Type B pancreatic cell (in vitro differentiated cells): ENCODE measurements at places on chromosomes 1 and 21. TPM values are rescaled to one million over a fixed set of nuclear protein-coding genes. Genes with fewer than 3 reads are reported as not detected.
A peak's percentile ranks its signal among the peaks of the same experiment; 100 is the strongest.

DNA sequence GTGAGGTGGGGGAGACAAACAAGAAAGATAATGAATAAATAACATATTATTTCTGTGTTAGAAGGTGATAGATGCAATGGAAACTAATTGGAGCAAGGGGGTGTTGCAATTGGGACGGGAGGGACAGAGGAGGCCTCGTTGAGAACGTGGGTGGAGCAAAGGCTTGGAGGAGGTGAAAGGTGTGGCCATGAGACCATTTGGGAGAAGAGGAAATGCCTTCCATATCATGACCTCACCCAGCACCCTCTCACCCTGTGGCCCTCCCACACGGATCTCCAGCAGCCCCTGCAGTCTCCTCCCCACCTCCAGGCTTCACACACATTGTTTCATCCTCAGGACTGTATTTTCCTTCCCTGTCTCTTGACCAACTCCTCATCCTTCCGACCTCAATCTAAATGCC, 85.3 kb upstream of the ARHGAP29 start:
- H3K36me3 ChIP-seq: no peaks in the 10 kb centered on the region
- H3K27ac ChIP-seq: no peak overlapping the region
- no peak for DNase-seq
- H3K27me3 ChIP-seq: no peaks in the 10 kb centered on the region
- peaks cover 69% of the 10 kb centered on the region for H3K4me1 ChIP-seq

GRCh38 chr1:229482511-229482910, 25.6 kb downstream of the NUP133 start:
- H3K36me3 ChIP-seq: peaks cover 35% of the 10 kb centered on the region
- no peaks in the 10 kb centered on the region for H3K27me3 ChIP-seq
- H3K4me1 ChIP-seq: no peaks in the 10 kb centered on the region
- H3K27ac ChIP-seq: no peak overlapping the region
- no peak overlapping the region for H3K4me3 ChIP-seq
- DNase-seq: no peak

- H3K36me3 ChIP-seq: peaks cover 17% of the 10 kb centered on the region
- H3K27me3 ChIP-seq: no peaks in the 10 kb centered on the region
- H3K4me1 ChIP-seq: peaks cover 20% of the 10 kb centered on the region
- peak overlapping the region; percentile 92 for H3K4me3 ChIP-seq
These were observed 546 bp downstream of the DONSON start for GRCh38 chr21:33587792-33588484.

GRCh38 chr1:12088607-12089006, 25.5 kb downstream of the TNFRSF8 start:
- H3K36me3 ChIP-seq: no peaks in the 10 kb centered on the region
- no peak for DNase-seq
- H3K27me3 ChIP-seq: peaks cover 11% of the 10 kb centered on the region
- no peak overlapping the region for H3K27ac ChIP-seq
- H3K4me1 ChIP-seq: no peaks in the 10 kb centered on the region

GRCh38 chr1:59669752-59670312, 144.9 kb upstream of the HOOK1 start:
- DNase-seq: no peak
- H3K27me3 ChIP-seq: no peaks in the 10 kb centered on the region

- no peak overlapping the region for H3K27ac ChIP-seq
- H3K27me3 ChIP-seq: peaks cover 90% of the 10 kb centered on the region
These were observed 2.8 kb upstream of the LRRC38 start for GRCh38 chr1:13516606-13517005.

- no peak for DNase-seq
- no peak overlapping the region for H3K27ac ChIP-seq
- H3K4me3 ChIP-seq: no peak overlapping the region
- peaks cover 3% of the 10 kb centered on the region for H3K27me3 ChIP-seq
- H3K36me3 ChIP-seq: peaks cover 12% of the 10 kb centered on the region
These were observed 44.9 kb downstream of the ROR1 start for GRCh38 chr1:63818567-63819325.

DNA sequence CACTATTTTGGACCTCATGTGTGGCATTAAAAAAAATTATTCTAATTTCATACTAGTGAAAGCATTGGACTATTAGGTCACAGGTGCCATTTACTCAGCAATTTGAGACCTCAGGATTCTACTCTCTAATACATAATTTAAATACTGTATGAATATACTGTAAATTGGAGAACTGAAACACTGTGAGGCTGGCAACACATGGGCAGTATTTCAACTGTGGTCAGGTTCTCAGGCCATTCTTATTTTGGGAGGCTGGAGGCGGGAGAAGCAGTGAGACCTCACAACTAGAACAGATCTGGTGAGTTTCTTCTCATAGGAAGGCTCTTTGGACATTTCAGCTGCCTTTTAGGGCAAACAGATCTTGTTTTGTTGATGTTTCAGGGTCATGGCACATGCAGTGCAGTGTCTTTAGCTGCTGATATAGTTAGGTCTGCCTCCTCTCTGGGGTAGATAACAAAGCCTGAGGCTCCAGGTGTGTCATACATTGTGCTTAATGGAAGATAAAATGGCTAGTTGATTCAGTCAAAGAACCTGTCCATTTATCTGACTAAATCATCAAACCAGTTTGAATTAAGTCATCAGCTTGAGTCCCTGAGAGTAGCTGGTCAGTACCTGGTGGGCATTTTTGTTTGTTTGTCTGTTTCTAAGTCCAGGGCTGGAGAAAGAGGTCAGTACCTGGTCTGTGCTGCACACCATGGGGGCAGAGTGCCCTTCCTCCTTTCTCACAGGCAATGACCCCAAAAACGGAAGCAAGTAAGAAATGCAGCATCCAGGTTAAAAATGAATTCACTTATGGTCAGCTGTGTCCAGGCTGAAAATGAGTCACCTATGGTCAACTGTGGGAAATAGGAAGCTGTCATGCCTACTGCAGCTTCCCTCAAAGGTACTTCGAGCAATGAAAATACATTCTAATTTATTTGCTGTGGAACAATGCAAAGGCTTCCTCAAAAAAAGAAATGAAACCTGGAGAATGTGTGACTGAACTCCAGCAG, 216.2 kb downstream of the SDCCAG8 start:
- no peak overlapping the region for H3K4me3 ChIP-seq
- no peak for DNase-seq
- no peak overlapping the region for H3K27ac ChIP-seq
- peaks cover 30% of the 10 kb centered on the region for H3K4me1 ChIP-seq

DNA sequence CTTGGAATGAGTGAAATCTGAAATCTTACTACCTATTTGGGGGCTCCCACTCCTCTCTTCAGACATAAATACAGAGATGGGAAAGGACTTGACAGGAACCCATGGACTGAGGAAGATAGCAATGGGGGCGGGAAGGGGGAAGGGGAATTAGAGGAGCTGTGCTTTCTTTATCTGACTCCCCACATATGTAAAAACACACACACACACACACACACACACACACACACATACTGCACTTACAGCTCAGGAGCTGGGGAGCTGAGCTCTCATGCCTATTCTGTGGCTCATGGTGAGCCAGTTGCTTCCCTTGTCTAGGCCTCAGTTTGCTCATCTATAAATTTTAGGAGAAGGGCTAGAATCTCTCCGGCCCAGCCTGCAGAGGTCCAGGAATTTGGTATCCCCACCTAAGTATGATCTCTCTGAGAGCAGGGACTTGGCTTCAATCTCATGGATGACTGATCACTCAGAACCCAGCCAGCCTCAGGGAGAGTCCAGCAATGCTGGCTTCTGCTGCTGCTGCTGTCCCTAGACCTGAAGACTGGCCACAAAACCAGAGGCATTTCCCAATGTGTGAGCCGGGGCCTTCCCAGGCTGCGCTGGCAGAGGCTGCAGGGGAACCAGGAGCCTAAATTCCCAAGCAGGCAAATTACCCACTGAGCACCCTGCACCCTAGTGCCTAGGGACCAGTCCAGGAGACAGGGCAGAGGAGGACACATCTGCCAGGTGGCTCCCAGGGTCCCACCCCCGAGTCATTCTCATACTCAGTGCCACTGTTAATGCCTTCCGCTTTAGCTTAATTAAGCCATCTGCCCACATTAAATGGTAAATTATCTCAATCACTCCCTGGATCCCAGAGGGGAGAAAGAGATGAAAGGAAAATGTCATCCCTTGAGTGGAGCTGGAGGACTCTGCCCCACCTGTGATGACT, 57.5 kb upstream of the RBM15 start:
- no peak overlapping the region for H3K27ac ChIP-seq
- peaks cover 20% of the 10 kb centered on the region for H3K27me3 ChIP-seq
- no peaks in the 10 kb centered on the region for H3K36me3 ChIP-seq
- no peak overlapping the region for H3K4me3 ChIP-seq
- DNase-seq: no peak
- no peaks in the 10 kb centered on the region for H3K4me1 ChIP-seq

DNA sequence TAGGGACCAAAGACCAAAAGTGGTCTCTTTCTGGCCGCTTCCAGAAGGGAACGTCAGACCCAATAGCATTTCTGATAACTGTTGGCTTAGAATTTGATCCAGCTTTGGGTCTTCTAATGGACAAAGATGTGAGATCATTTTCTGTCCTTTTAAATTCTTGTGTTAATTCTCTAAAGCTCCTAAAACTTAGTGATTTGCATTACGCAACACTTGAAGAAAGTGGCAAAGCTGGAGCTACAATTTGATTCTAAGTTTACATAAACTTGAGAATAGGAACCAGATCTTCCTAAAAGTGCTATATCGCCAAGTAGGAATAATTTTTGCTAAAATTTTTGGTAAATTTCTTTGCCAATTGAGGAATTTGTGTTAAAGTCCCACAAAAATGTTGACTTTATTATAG, 21.6 kb upstream of the PLA2G4A start:
- H3K36me3 ChIP-seq: no peaks in the 10 kb centered on the region
- DNase-seq: no peak
- no peak overlapping the region for H3K4me3 ChIP-seq
- H3K27me3 ChIP-seq: no peaks in the 10 kb centered on the region

DNA sequence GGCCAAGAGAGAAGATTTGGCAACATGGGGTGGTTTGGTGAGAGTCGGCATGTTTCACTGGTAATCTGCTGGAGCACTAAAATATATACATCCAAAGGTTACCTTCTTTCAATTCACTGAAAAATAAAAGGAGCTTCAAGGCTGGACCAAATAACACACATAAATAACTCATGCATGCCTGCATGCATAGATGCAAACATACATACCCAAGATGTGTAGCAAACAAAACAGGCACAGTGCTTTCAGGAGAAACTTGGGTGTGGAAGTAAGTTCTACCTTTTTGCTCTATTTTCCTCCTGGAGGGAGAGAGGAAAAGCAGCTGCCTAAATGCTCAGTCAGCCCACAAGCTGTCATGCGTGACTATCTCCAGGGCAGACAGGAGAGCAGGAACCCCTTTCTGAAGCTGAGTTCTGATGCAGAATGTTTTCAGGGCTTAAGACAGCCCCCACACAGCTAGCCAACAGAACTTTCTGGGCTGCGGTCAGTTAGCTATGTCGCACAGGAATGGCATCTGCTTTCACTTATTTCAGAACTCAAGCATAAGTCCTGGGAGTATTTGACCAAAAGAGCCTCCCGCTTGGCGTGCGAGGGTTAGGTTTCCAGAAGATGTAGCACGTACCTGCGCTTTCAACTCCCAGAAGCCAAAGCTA, 166.2 kb downstream of the TOMM20 start:
- H3K4me3 ChIP-seq: peak overlapping the region; percentile 44
- peaks cover 65% of the 10 kb centered on the region for H3K4me1 ChIP-seq
- no peaks in the 10 kb centered on the region for H3K36me3 ChIP-seq
- H3K27me3 ChIP-seq: no peaks in the 10 kb centered on the region
- H3K27ac ChIP-seq: peak overlapping the region; percentile 87

DNA sequence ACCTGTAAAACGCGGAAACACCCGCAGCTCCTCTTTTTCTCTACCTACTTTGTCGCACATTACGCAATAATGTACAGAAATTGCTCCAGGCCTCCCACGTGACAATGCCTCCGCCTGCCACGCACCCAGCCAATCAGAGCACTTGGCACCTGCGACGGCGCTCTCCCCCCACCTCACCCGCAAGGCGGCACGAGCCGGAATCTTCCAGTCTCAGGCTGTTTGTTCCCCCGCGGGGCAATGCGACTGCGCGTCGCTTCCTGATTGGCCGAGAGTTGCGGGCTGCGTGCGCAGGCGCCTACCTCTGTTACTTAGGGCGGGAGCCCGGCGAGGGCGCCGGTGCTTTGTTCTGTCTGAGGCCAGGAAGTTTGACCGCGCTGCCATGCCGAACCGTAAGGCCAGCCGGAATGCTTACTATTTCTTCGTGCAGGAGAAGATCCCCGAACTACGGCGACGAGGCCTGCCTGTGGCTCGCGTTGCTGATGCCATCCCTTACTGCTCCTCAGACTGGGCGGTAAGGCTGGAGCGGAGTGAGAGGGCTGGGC, at the start of gene MAEL:
Gene MAEL, plus strand, starts transcription at position 307 of the 542 bp plus-strand sequence. Its CDS starts 73 bp downstream, at position 380.
- no peak within 1 kb of the TSS for H3K27ac ChIP-seq
- no peaks in the 10 kb centered on the region for H3K4me1 ChIP-seq
- no peak for DNase-seq
- H3K4me3 ChIP-seq: no peak within 1 kb of the TSS
- peaks cover 14% of the 10 kb centered on the region for H3K27me3 ChIP-seq
- H3K36me3 ChIP-seq: no peaks in the 10 kb centered on the region

HPCAL4 gene
- total RNA-seq: 0.21 and 0.53 TPM in 2 replicates

SPATA46 gene
- total RNA-seq: not detected in 2 replicates

PRDM16 gene
- 10.3 and 23.6 TPM in 2 replicates for total RNA-seq

GPR52 gene
- total RNA-seq: 0.43 and 0.94 TPM in 2 replicates

PBX1 gene
- total RNA-seq: 257 and 324 TPM in 2 replicates

SPRR2B gene
- total RNA-seq: not detected in 2 replicates

KRTAP19-3 gene
- total RNA-seq: not detected in 2 replicates

ERICH3 gene
- total RNA-seq: 0.24 and 0.29 TPM in 2 replicates

CELA2A gene
- total RNA-seq: 0.67 and 3.5 TPM in 2 replicates

RAB7B gene
- 0.26 and 0.82 TPM in 2 replicates for total RNA-seq
